ENCODE measurements at places on chromosomes 6 and 20. TPM values are rescaled to one million over a fixed set of nuclear protein-coding genes. Genes with fewer than 3 reads are reported as not detected.

OR2H1 gene
- not detected for total RNA-seq

- H3K27me3 ChIP-seq: no peaks in the 10 kb centered on the region
- peaks cover 7% of the 10 kb centered on the region for H3K4me1 ChIP-seq
- no peak overlapping the region for H3K27ac ChIP-seq
Observed at GRCh38 chr20:1277529-1278322, 11.6 kb downstream of the SNPH start.

- H3K4me1 ChIP-seq: peaks cover 16% of the 10 kb centered on the region
- no peaks in the 10 kb centered on the region for H3K27me3 ChIP-seq
- peaks cover 82% of the 10 kb centered on the region for H3K36me3 ChIP-seq
- H3K27ac ChIP-seq: no peak overlapping the region
- H3K4me3 ChIP-seq: no peak overlapping the region
- DNase-seq: no peak
Observed at GRCh38 chr6:28158318-28158717, 16.6 kb downstream of the ZKSCAN8 start.

GRCh38 chr20:23308908-23309307 is 41.7 kb upstream of the NXT1 start:
- no peak overlapping the region for H3K27ac ChIP-seq
- no peaks in the 10 kb centered on the region for H3K27me3 ChIP-seq
- DNase-seq: no peak
- no peaks in the 10 kb centered on the region for H3K4me1 ChIP-seq

DNA sequence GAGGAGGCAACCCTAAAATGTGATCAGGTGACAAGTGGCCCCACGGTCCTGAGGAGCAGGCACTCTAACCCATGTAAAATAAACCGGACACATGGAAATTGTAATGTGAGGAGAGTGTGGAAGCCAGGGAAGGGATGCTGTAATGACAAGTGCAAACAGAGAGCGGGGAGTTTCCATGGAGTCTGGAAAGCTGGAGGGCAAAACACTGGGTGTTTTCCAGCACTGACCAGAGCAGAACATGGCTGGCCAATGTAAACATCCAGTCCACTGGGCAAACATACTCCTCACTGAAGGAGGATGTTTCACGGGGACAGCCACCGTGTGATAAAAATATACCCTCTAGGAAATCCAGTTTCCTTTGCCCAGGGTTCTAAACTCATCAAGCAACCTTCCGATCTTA is 219.0 kb upstream of the JARID2 start:
- no peak overlapping the region for H3K4me3 ChIP-seq
- H3K27me3 ChIP-seq: no peaks in the 10 kb centered on the region
- peaks cover 13% of the 10 kb centered on the region for H3K4me1 ChIP-seq
- no peak for DNase-seq

GRCh38 chr20:631101-631500 is 21.0 kb upstream of the TCF15 start:
- no peaks in the 10 kb centered on the region for H3K36me3 ChIP-seq
- H3K4me3 ChIP-seq: no peak overlapping the region
- no peak for DNase-seq
- no peak overlapping the region for H3K27ac ChIP-seq
- H3K4me1 ChIP-seq: no peaks in the 10 kb centered on the region
- peaks cover 3% of the 10 kb centered on the region for H3K27me3 ChIP-seq

ITCH gene
- total RNA-seq: 59.9 TPM

HECA gene
- 34.4 TPM for total RNA-seq

SLC44A4 gene
- total RNA-seq: 0.39 TPM

GRCh38 chr20:38534756-38535155 is 46.2 kb upstream of the ADIG start:
- no peak overlapping the region for H3K27ac ChIP-seq
- peaks cover 17% of the 10 kb centered on the region for H3K4me1 ChIP-seq
- peaks cover 45% of the 10 kb centered on the region for H3K36me3 ChIP-seq

ZSCAN23 gene
- total RNA-seq: 0.79 TPM

BANF2 gene
- not detected for total RNA-seq
